Lung microvascular endothelial cell (primary cell): ENCODE measurements at places on chromosomes 12 and 14.

DNA sequence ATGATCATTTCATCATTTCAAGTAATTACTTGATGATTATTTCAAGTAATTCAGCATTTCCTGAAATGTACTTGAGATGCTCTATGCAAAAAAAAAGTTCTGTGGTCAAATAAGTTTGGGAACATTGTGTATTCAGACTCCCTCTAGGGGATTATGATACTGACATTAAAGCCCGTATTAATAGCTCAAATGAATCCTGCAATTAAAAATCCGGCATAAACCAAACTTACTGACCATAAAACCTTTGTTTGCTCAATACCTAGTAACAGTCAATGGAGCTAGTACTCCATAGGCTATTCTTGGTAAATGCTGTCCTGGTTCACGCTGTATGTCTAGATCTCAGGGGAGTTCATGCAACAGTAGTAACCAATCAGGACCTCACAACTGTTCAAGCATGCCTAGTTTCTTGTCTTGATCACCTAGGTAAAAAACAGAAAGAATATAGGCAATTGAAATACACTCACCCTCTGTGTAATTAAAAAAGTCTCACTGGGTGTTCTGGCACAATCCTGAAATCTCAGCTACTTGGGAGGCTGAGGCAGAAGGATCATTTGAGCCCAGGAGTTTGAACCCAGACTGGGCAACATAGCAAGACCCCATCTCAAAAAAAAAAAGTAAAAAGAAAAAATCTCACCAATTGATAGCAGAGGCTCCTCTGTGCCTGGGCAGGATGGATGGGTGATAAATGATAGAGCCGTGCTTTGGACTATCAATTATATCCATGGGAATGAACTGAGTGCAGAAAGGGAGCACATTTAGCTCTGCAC lies 14.1 kb downstream of the ALDH1L2 start:
- no peak for DNase-seq

DNA sequence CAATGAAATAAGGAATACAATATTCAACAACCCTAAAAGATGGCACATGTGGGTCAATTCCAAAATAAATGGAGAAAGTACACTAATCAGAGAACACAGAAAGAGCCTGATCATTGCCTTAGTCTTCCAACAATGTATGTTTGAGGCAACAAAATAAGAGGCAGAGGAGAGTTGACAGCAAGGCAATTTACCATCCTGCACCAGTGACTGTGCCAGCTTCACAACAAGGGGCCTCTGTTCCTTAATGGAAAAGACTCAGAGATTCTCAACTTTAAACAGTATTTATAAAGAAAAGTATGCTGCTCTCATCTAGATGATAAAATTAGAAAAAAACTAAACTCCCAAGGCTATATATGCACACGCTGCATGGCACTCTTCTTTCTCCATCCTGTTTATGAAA lies 25.9 kb downstream of the EPS8 start:
- DNase-seq = no peak

DNA sequence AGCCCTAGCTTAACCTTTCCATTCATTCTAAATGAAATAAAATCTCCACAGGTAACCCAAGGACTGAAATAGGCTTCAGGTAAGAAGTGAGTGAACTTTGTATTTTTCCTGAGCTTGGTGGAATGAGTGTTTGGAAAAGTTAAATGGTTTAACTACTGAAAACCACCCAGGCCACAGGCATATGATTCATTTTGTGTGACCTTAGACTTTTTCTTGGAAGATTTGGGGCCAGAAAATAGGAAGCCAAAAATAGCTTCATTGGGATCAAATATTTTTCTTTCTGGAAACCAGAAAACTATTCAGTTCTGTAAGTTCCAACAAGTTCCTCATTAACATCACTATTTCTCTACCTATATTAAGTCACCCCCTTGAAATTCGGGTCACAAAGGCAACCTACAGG lies 212.6 kb downstream of the PCNX1 start:
- DNase-seq = no peak

DNA sequence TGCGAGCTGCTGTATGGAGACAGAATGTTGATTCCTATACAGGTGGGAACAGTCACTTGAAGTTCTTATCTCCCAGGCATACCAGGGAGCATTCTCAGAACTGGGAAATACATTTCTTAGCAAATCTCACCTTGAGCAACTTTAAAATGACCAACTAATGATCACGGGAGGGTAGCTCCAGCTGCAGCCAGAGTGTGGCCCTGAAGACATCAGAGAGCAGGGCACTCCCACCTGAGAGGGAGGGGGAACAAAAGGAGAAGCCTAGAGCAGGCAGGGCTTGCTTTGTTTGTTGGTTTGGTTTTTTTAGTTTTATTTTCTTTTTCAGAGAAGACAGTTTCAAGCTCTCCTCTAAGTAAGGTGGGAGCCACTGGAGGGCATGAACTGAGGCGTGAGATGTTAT lies 101.1 kb downstream of the OTX2 start:
- no peak for DNase-seq

DNA sequence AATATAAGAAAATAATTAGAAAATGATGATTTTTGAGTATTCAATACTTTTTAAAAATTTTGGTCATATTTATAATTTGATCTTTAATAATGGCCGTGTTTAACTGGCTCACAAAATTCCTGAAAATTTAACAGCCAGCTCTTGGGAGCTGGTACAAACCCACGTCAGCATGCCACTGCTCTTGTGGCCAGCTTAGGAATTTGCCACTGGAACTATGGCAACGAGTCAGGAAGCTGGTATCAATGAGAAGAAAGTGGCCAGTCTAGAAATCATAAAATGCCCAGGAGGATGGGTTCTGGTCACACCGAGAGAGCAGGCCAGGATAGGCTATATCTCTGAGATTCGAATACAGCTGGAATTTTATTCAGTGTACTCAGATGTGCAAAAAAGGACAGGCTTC lies 72.2 kb upstream of the PLEKHG3 start:
- no peak for DNase-seq
